ENCODE measurements at places on chromosomes 16 and 17.

DNA sequence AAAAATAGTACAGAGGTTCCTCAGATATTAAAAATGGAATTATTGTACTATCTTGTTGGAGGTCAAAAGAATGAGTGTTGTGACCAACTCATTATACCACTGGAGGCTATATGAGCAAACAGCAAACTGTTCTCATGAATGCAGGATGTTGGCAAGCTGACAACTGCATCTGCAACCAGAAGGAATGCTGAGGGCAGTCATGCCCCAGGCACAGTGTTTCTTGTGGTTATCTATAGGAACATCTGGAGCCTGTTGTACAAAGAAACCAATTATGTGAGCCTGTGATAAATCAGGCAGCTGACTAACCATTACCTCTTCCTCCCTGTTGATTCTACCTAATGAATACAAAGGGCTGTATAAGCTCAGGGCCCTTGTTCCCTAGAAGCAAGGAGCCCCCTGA lies 2057.1 kb downstream of the TP53TG3F start:
- peak; percentile 24 for DNase-seq

- DNase-seq: no peak
Observed at GRCh38 chr16:57113042-57113453, 20.7 kb downstream of the CPNE2 start.

- DNase-seq: peak; percentile 98
Observed at GRCh38 chr16:30609926-30610839, at the start of gene ZNF689. Gene ZNF689, minus strand, starts transcription at chr16:30610389. Its CDS starts 348 bp downstream, at chr16:30610041.

DNA sequence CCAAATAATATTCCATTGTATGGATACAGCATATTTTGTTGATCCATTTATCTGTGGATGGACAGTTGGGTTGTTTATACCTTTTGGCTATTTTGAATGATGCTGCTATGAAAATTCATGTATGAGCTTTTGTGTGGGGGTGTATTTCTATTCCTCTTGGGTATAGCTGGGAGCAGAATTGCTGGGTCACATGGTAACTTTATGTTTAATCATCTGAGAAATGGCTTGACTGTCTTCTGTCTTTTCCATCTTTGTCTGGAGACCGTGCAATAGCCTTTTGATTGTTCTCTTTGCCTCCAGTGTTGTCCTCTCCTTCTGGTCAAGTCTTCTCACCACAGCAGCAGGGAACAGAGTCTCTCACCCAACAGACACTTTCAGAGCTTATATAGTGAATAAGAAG lies 20.5 kb upstream of the MAF start:
- DNase-seq: no peak

GRCh38 chr16:78607465-78607864 lies 508.0 kb downstream of the WWOX start:
- no peak for DNase-seq
